NCI-H1092 (cell line): ENCODE measurements at places on chromosomes 7 and 10.
A peak's percentile ranks its signal among the peaks of the same experiment; 100 is the strongest.

- DNase-seq, result no peak
Measured at GRCh38 chr10:119139464-119140067, 25.9 kb downstream of the SFXN4 start.

- no peak for DNase-seq
Measured at GRCh38 chr10:115720121-115720520, 552.9 kb downstream of the GFRA1 start.

DNA sequence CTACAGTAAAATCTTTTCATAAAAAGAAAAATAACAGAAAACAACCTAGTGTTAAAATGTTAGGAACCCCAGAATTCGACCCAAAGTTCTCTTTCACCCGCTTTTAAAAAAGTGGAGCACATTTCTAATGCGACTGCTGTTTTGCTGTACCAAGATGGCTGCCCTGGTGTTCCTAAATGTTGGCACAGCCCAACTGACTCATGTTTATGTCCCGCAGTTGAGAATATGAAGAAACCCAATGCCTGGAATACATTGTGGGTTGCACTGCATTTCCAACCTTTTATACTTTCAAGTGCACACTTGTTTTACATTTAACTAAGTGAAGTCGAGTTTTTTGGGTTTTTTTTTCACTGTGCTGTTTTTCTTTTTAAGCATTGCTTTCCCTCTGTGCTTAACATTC lies 944 bp downstream of the STEAP1B start:
- no peak for DNase-seq

DNA sequence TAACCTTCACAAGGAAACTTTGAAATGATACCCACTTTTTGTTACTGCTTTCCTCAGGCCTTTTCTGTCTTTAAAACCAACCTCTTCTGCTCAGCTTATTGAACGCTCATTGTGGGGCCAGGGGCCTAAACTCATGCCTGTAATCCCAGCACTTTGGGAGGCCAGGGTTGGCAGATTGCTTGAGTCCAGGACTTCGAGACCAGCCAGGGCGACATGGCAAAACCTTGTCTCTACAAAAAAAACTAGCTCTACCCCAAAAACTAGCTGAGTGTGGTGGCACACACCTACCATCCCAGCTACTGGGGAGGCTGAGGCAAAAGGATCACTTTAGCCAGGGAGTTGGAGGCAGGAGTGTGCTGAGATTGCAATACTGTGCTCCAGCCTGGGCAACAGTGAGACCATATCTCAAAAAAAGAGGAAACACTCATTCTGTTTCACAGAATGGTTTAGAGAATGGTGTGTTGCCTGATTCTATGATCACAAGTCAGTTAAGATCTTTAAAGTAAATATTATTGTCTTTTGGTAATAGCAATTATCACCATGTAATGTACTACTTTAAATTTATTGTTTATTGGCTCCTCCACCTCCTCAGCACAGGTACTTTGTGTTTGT lies 51.1 kb downstream of the KCTD7 start:
- no peak for DNase-seq

- DNase-seq, result no peak
Measured at GRCh38 chr7:139896831-139897230, 67.8 kb downstream of the TBXAS1 start.

DNA sequence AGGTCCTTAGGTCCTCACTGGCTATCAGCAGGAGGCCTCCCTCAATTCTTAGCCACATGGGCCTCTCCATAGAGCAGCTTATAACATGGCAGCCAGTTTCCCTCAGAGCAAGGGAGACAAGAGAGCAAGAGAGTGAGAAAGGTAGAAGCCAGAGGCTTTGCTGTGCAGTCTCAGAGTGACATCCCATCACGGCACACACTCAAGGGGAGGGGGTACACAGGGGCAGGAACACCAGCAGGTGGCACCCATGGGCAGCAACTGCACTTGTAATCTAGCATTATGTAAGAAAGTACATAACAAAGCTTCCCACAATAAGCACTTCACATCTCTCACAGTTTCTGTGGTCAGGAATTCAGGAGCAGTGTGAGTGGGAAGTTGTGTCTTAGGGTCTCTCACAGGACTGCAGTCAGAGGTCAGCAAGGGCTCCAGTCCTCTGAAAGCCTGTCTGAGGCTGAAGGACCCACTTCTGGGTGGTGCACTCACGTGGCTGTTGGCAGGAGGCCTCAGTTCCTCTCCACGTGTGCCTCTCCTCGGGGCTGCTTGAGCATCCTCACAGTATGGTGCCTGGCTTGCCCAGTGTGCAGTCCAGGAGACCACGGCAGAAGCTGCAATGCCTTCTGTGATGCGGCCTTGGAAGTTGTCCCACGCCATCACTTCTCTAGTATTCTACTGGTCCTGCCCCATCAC lies 159.4 kb downstream of the OAT start:
- no peak for DNase-seq

GRCh38 chr7:77982926-77983550 lies 184.5 kb downstream of the PHTF2 start:
- DNase-seq, result no peak

GRCh38 chr10:11936389-11937152 lies 106.0 kb downstream of the UPF2 start:
- no peak for DNase-seq

GRCh38 chr7:142896151-142896550 lies 10.6 kb upstream of the TRPV6 start:
- no peak for DNase-seq

- DNase-seq, result no peak
Measured at GRCh38 chr7:158541346-158542010, 46.1 kb downstream of the PTPRN2 start.

DNA sequence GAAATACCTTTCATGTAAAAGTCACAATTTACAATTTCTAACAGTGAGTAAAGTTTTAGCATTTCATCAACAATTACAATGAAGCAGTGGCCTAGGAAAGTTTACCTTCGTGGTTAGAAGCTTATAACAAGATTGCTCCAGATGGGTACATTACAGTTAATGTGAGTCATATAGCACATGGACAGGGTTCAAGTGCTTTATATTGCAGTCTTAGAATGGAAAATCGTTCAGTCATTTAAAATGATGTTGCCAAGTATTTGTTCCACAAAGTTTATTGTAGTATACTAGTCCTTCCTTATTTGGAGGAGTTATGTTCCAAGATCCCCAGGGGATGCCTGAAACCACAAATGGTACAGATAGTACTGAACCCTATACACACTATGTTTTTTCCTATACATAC lies 174.6 kb upstream of the TARP start:
- DNase-seq, result no peak

GRCh38 chr10:115861455-115861854 lies 411.6 kb downstream of the GFRA1 start:
- DNase-seq, result no peak

GRCh38 chr7:23013715-23014649 lies at the start of gene HYCC1:
HYCC1 (minus strand) TSS chr7:23014130; CDS start chr7:22991111, 23,019 bp downstream.
- DNase-seq, result peak; percentile 99

GRCh38 chr10:5811387-5811821 lies 1.8 kb downstream of the GDI2 start:
- DNase-seq, result no peak

GRCh38 chr10:100890141-100890672 lies 22.6 kb upstream of the SLF2 start:
- no peak for DNase-seq

GRCh38 chr7:151808400-151809145 lies 68.3 kb downstream of the PRKAG2 start:
- DNase-seq, result peak; percentile 60

- DNase-seq, result no peak
Measured at GRCh38 chr10:2992401-2993198, 74.7 kb upstream of the PFKP start.

DNA sequence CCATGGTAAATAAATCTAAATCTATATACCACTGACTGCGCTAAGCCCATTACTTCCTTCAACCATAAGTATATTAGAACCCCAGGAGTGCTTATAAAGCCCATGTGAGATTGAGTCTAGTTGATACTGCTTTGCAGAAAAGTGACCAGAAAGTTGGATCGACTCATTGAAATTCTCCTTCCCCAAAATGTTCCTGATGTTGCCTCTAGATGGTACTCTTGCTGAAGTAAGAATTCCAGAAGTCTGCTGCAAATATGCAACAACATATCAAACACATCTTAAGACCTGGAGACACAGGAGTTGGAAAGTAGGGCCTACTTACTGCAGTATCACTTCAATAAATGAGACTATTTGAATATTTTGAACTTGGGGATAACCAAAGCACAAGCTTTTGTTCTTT lies 550.8 kb downstream of the IPMK start:
- no peak for DNase-seq

DNA sequence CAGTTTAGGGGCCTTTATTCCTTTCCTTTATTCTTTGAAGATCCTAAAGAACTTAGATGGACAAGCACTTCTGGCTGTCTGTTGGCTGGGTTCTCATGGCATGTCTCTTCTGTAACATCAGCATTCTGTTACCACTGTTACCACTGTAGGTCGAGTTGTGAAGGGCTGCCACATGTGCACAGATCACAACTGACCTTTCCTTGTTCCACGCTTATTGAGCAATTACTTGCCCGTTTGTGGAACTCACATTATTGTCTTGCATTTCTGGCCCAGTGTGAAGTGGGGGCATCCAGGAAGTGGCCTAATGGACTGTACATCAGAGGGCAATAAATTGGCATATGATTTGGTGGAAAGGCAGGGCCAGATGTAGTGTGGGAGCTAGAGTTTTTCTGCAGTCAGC lies 23.7 kb downstream of the GBF1 start:
- no peak for DNase-seq

- DNase-seq, result no peak
Measured at GRCh38 chr10:66717231-66717981, 208.4 kb upstream of the LRRTM3 start.

GRCh38 chr10:29446327-29446726 lies 157.5 kb downstream of the LYZL1 start:
- no peak for DNase-seq

DNA sequence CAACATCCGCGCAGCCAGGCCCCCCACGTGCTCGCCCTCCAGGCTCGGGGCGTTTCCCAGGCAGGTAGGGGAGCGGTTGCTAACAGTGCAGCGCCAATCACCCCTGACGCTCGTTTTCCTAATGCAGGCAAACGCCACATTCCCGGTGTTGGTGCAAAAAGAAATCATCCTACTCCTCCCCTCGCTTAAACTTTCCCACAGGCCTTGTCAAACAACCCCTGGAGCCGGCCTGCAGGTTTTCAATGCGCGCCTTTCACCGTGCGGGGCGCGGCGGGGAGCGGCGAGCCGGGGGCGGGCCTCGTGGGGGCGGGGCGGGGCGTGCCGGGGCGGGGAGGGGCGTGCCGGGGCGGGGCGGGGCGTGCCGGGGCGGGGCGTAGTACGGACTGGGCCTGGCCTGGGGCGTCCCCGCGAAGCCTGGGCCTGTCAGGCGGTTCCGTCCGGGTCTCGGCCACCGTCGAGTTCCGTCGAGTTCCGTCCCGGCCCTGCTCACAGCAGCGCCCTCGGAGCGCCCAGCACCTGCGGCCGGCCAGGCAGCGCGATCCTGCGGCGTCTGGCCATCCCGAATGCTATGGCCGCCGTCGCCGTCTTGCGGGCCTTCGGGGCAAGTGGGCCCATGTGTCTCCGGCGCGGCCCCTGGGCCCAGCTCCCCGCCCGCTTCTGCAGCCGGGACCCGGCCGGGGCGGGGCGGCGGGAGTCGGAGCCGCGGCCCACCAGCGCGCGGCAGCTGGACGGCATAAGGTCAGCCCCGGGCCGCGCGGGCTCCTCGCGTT lies at the start of gene ECHDC3:
Gene ECHDC3 (plus strand): TSS at position 374 of the 770 bp plus-strand sequence. CDS start 195 bp downstream, at position 569.
- no peak for DNase-seq

GRCh38 chr7:20229646-20230500 lies 12.7 kb upstream of the MACC1 start:
- no peak for DNase-seq

- DNase-seq, result no peak
Measured at GRCh38 chr10:31467791-31468535, 148.9 kb downstream of the ZEB1 start.

GRCh38 chr10:59830601-59831259 lies 75.6 kb downstream of the CCDC6 start:
- DNase-seq, result peak; percentile 47

DNA sequence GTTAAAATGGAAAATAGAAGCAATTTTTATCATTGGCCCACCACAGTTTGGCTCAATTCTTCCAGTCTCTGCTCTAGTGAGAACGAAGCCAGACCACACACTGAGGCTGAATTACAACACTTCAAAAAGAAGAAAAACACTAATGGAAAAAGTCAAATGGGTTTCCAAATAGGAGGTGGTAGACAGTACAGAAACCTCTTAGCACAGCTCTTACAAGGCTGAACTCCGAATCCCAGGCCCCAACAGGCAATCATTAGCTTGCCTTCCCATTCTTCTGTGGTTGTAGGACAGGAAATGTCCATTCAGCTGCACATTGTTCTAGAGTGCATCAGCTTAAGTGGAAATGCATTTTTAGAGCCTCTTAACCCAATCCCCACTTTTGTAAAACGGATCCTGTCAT lies 115.1 kb upstream of the MEOX2 start:
- no peak for DNase-seq

- DNase-seq, result peak; percentile 24
Measured at GRCh38 chr10:88934900-88935672, 17.5 kb downstream of the ACTA2 start.

DNA sequence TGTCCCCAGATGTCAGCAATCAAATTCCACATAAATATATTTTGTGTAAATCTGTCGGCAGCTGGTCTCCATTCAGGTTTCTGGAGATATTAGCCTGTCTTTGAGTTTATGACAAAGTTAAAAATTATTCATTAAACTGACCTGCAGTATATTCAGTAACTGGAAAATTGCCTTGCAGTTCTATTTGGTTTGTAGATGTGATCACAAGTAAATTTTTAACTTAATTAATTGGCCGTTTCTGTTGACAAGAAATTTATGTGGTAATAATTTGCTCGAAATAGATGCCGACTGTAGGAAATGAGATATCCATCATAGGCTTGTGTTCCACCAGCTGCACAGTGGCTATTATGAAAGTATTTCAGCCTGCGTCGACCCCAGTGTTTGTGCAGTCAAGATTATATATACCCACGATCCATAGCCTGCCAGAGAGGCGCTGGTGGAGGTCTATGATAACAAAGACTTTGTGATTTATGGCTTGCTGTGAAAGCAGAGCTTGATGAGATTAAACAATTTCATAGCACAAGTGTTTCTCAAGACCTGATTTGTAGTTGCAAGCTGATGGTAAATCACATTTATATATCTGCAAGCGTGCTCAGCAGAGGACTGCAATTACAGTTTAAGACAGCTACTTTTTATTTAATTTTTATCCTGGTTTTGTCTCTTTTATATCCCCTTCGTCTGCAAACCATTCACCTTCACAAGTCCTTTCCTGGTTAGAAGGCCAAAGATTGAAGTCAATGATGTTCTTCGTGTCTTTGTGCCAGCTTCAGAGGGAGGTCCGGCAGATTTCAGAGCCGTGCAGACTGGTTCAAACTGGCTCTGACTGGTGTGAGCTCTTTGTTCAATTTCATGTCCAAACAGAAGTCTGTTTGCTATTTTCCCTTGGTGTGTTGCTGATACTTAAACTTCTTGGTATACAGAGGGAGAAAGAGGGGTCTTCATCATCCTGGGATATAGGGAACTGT lies 850.9 kb downstream of the LRMDA start:
- DNase-seq, result peak; percentile 54
